Fibroblast of the aortic adventitia (primary cell): ENCODE measurements at places on chromosomes 1 and 21. TPM values are rescaled to one million over a fixed set of nuclear protein-coding genes. Genes with fewer than 3 reads are reported as not detected.

The KIAA0040 gene
- total RNA-seq: 0.33 and 0.99 TPM in 2 replicates

The MYOC gene
- 0.36 and 3.8 TPM in 2 replicates for total RNA-seq

The RGS7 gene
- 0.63 TPM in 1 of 2 replicates, not detected in the other for total RNA-seq

The CCDC24 gene
- 2.6 TPM in 2 replicates for total RNA-seq

The FAM72C gene
- 0.45 TPM in 1 of 2 replicates, not detected in the other for total RNA-seq

The MRTO4 gene
- total RNA-seq: 9.0 and 22.7 TPM in 2 replicates
